MCF 10A (cell line): ENCODE measurements at places on chromosomes 4 and X. TPM values are rescaled to one million over a fixed set of nuclear protein-coding genes. Genes with fewer than 3 reads are reported as not detected.

The MFAP3L gene
- 4.1 and 7.7 TPM in 2 replicates for total RNA-seq

The SSX1 gene
- not detected in 2 replicates for total RNA-seq

The CXCL11 gene
- total RNA-seq = not detected in 2 replicates

The ASB11 gene
- total RNA-seq = not detected in 2 replicates

- peaks cover 32% of the 10 kb centered on the region for H3K36me3 ChIP-seq
- H3K4me1 ChIP-seq = peaks cover 21% of the 10 kb centered on the region
- DNase-seq = no peak
- H3K27me3 ChIP-seq = no peaks in the 10 kb centered on the region
- H3K4me3 ChIP-seq = no peak overlapping the region
These were observed 38.7 kb downstream of the CPEB2 start for GRCh38 chr4:15040916-15041463.

GRCh38 chrX:72046447-72046846, 85.3 kb downstream of the RTL5 start:
- H3K27me3 ChIP-seq = peaks cover 95% of the 10 kb centered on the region
- H3K4me1 ChIP-seq = peaks cover 4% of the 10 kb centered on the region
- DNase-seq = no peak
- H3K36me3 ChIP-seq = no peaks in the 10 kb centered on the region
- H3K4me3 ChIP-seq = no peak overlapping the region
- H3K27ac ChIP-seq = no peak overlapping the region

DNA sequence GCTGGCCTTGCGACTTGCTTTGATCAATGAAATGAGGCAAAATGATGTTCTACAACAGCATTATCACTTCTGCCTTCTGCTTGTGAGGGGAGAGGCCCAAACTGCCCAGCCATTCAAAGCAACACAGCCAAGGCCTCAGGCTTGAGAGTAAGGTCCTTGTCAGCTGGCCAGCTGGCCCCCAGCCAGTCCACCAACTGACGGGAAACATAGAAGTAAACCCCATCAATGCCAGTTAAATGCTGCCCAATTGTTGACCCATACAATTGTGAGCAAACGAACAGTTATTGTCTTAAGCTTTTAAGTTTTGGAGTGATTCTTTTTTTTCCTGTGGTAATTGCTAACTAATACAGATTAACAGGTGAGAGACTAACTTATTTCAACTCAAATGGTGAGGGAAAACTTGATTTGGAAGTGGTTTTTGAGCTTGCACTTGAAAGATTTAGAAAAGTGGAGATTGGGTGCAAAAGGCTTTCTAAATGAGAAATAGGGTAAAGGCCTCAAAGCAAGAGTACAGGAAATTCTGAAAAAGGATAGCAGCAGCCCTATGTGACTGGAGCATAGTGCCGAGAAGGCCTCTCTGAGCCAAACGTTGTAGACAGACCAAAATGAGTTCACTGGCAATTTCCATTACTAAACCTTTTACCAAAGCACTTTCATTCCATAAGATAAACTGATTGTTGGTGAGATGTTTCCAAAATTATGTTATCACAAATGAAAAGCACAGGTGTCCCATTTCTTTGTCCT, 66.9 kb downstream of the ARHGEF38 start:
- no peak overlapping the region for H3K4me3 ChIP-seq
- H3K27me3 ChIP-seq = no peaks in the 10 kb centered on the region
- peak; percentile 89 for DNase-seq
- H3K27ac ChIP-seq = peak overlapping the region; percentile 78
- H3K36me3 ChIP-seq = peaks cover 6% of the 10 kb centered on the region

DNA sequence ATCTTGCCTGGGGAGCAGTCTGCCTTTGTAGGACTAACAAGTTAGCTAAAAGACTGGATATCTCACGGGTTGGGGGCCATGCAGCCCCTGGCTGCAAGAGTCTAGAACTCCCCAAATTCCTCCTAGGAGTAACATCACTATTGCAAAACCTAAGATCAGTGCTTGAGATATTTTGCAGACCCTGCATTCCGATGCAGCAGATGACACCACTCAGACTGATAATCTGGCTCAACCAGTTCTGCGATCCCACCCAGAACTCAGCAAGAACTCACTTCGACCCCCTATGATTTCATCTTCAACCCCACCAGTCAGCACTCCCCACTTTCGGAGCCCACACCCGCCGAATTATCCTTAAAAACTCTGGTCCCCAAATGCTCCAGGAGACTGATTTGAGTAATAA, 834.0 kb downstream of the C4orf33 start:
- H3K4me1 ChIP-seq = no peaks in the 10 kb centered on the region
- H3K27ac ChIP-seq = no peak overlapping the region
- H3K27me3 ChIP-seq = no peaks in the 10 kb centered on the region
- H3K36me3 ChIP-seq = no peaks in the 10 kb centered on the region

DNA sequence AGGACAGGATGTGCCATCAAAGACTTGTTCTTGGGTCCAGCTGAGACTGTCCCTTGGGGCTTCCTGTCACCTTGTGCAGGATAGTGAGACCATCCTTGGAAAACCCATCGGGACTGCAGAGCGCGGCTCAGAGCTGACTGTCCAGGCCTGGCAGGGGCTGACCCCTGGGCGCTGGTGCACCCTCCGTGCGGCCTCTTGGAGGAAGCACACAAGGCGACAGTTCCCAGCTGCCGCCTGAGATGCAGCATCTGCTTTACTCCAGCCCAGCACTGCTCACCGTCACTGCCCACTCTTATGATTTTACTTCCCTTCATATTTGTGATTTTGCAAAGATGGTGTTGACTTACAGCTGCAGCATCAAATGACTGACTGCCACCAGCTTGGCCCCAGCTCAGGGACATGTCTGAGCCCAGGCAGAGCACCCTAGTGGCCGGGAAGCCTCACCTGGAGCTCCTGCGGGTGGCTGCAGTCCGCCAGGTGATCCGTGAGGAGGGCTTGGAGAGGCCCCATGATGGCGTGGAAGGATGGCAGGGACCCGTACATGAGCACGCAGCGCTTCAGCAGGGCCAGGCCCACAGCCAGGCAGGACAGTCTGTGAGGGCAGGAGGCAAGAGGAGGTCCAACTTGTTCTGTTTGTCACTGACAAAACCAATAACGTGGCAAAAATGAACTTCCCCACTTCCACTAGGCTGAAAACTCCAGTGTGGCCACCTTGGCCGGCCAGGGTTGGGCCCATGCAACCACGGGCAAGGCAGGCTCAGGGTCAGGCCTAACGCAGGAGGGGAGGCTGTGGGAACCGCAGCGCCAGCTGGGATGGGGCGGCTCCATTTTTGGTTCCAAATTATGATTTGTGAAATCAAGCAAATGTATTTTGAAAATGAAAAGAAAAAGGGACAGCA, 21.8 kb downstream of the NOP14 start:
- DNase-seq = no peak
- no peak overlapping the region for H3K4me3 ChIP-seq
- H3K4me1 ChIP-seq = peaks cover 17% of the 10 kb centered on the region
- no peak overlapping the region for H3K27ac ChIP-seq

- no peak for DNase-seq
- no peaks in the 10 kb centered on the region for H3K36me3 ChIP-seq
- no peak overlapping the region for H3K27ac ChIP-seq
- H3K4me1 ChIP-seq = no peaks in the 10 kb centered on the region
- H3K27me3 ChIP-seq = peaks cover 11% of the 10 kb centered on the region
- no peak overlapping the region for H3K4me3 ChIP-seq
These were observed 942.2 kb downstream of the TRAM1L1 start for GRCh38 chr4:116143198-116143597.

GRCh38 chr4:110663738-110664444, 41.0 kb upstream of the PITX2 start:
- peak; percentile 17 for DNase-seq
- no peaks in the 10 kb centered on the region for H3K36me3 ChIP-seq
- no peak overlapping the region for H3K27ac ChIP-seq
- H3K4me1 ChIP-seq = peaks cover 13% of the 10 kb centered on the region

GRCh38 chr4:95580226-95580625, 31.5 kb upstream of the UNC5C start:
- no peak for DNase-seq
- no peak overlapping the region for H3K4me3 ChIP-seq
- no peak overlapping the region for H3K27ac ChIP-seq
- no peaks in the 10 kb centered on the region for H3K36me3 ChIP-seq
- no peaks in the 10 kb centered on the region for H3K27me3 ChIP-seq
